Activated CD8-positive, alpha-beta memory T cell treated with anti-CD3 and anti-CD28 coated beads for 1 hour (primary cell): ENCODE measurements at places on chromosomes 4 and X.

DNA sequence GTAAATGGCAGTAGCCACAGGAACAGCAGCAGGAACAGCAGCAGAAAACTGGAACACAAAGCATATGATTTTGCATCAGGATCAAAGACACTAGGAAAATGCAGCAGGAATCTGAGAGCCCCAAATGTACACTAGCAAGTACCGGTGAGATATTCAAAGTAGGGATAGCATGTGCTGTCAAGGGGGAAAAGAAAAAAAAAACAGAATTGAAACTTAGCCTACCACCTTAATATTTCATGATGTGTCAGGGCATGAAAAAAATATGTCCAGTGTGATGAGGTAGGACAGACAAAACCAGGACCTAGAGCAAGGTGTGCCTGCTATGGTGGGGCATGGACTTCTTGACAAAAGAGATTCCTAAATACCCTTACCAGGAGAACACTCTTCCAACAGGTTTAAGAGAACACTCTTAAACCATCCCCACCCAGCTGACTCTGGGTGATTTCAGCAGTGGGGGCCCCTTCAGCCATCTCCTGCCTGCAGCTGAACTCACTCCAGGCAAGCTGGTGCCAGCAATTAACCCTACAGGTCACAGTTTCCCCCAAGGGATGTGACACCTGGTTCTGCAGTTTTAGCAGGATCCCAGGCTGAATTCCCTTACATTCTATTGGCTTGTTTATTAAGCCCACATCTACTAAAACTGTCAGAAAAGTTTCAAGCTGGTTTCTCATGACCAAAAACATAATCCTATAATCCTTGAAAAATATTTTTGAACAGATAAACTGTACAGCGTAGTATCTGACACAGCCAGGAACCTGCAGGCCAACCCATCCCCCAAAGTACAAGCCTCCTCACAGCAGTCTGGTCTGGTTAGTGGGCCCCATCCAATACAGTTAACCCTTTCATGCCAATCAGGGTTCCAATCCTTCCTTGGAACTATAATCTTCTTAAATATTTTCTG, 62.9 kb upstream of the FMR1 start:
- no peak for DNase-seq

DNA sequence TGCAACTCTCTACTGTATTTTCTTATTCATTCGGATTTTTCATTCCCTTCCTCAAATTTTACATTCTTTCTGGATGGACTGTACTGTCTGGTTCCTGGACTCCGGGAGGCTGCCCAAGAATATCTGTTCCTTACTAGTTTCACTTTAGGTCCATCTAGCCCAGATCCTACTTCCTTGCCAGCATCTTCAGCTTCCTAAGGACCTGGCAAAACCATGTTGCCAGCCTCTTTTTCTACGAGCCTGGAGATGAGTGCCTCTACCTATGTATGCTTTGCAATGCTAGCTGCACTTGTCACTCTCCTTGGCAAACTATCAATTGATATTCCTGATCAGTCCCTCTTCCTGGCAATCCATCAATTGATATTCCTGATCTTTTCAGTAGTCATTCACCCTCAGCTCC, 5.6 kb upstream of the LNX1 start:
- no peak for DNase-seq

DNA sequence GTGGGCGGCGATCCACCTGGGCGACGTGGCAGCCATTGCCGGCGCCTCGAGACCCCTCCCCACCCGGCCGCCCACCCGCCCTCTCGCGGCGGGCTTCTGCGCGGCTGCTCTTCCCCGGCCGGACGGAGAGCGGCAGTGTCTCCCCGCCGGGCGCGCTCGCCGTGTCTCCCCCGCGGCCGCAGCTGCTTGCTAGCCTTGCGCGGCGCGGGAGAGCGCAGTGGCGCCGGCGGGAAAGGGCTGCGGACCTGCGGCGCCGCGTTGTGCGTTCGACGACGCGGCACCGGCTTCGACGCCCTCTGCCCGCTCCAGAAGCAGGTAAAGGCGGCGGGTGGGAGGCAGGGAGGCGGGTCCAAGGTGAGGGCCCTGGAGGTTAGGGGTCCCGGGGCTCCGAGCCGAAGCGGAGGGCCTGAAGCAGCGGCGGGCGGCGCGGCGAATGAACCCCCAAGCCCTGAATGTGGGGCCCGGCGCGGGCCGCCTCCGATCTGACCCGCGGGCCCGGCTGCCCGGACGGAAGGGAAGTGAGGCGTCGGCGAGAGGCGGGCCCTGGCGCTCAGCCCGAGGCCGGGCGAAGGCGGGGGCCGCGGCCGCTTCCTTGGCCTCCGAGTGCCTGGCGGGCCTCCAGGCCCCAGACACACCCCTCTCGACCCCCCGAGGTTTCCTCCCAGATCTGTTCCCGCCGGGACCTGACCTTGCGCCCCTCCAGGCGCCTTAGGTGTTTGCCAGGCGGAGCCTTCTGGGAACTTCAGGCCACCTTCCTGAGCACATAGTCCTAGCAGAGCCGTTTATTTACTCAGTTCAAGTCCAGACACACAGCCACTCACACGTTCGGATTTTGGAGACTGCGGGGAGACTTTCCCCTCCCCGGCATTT, at the start of gene N4BP2:
TSS of gene N4BP2 (plus strand) at position 135 of the 870 bp plus-strand sequence. CDS start 40,491 bp downstream, outside the sequence.
- peak; percentile 30 for DNase-seq

GRCh38 chrX:102720237-102721168, at the start of gene GPRASP3:
Gene GPRASP3, plus strand, starts transcription at chrX:102720743. Its CDS starts 28,253 bp downstream, at chrX:102748996.
- DNase-seq = peak; percentile 19

DNA sequence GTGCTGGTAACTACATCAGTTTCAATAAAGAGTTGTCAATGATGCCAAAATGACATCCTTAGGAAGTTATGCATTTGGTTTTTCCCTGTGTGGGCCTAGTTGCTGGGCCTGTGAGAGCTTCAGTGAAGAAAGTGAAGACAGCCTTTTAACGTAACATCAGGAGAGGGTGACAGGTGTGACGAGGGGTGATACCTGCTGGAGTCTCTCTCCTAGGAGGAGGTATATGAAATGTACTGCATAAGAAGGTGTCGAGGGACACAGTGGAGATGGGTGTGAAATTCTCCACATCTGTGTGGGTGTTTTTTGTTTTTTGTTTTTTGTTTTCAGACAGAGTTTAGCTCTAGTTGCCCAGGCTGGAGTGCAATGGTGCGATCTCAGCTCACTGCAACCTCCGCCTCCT, 49.2 kb downstream of the EVC start:
- DNase-seq = no peak

DNA sequence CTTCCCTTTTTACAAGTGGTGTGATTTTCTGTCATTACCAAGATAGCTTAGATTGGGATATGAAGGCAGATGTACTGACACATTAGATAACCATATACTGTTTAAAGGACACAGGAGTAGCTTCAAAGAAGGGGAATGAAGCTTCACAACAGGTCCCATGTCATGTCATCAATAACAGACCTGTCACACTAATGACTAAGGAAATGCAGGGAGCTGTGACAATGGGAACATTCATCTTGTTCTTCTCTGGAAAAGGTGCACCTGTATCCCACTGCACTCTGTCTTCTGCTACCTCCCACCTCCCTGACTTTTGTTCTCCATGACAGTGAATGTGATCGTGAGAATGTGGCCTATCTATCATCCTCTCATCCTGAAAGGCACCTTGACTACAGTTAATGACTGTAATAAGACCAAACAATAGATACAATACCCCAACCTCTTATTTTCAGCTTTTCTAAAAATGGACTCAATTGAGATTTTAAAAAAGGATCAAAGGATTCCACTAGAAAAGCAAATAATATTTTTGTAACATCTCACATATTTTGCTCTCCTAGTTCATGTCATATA, 472.5 kb downstream of the STPG2 start:
- no peak for DNase-seq

DNA sequence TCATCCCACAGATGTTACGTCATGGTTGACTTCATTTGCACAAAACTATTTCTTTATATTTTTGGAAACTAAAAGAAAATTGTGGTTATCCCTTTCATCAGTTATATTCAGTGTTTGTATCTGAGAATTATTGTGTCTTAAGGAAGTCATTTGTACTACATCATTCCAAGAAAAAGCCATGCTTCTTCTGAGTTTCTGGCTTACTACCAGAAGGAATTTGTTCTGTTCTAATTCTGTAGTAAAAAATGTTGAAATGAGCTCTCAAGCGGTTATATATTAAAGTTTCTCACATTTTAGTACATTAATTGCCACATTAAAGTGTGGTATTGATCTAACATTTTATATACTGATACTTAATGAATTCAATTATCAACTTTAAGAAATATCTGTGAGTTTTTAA, 1844.5 kb downstream of the PCDH7 start:
- DNase-seq = no peak

- DNase-seq = no peak
Observed at GRCh38 chrX:11724122-11725017, 33.7 kb upstream of the MSL3 start.

DNA sequence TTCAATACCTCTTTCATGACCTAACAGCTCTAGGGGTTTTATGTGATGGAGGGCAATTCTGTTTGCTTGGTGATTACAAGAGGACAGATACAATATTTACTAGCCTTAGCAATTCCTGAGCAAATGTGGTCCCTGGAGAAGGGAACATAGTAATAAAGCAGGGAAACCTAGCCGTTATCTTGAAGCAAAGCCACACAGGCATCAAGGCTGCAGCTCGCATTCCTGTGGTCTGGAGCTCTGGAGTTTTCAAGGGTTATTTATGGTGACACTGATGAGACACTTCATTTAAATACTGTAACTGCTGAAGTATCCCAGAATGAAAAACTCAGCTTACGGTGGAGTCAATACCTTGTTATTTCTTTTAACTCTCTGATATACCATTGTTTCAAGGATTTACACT, 66.8 kb downstream of the AFF2 start:
- no peak for DNase-seq

GRCh38 chrX:39681885-39682284, 415.9 kb downstream of the BCOR start:
- DNase-seq = no peak

- DNase-seq = no peak
Observed at GRCh38 chrX:91434351-91435168, at the start of gene PABPC5. Gene PABPC5, plus strand, starts transcription at chrX:91434839. Its CDS starts 739 bp downstream, at chrX:91435578.

DNA sequence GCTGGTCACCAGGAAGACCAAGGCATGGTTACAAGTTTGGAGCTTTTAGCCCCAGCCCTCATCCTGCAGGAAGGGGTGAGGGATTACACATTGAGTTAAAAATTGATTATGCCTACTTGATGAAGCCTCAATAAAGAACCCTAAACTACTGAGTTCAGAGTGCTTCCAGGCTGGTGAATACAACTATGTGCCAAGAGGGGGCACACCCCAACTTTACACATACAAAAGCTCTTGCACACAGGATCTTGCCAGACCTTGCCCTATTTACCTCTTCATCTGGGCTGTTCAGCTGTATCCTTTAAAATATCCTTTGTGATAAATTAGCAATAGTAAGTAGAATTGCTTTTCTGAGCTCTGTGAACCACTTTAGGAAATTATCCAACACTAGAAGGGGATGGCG, 489.3 kb downstream of the INPP4B start:
- no peak for DNase-seq

- DNase-seq = no peak
Observed at GRCh38 chrX:69396916-69397315, 107.2 kb upstream of the NALF2 start.

GRCh38 chr4:44872246-44872645, 145.9 kb upstream of the GNPDA2 start:
- DNase-seq = no peak

DNA sequence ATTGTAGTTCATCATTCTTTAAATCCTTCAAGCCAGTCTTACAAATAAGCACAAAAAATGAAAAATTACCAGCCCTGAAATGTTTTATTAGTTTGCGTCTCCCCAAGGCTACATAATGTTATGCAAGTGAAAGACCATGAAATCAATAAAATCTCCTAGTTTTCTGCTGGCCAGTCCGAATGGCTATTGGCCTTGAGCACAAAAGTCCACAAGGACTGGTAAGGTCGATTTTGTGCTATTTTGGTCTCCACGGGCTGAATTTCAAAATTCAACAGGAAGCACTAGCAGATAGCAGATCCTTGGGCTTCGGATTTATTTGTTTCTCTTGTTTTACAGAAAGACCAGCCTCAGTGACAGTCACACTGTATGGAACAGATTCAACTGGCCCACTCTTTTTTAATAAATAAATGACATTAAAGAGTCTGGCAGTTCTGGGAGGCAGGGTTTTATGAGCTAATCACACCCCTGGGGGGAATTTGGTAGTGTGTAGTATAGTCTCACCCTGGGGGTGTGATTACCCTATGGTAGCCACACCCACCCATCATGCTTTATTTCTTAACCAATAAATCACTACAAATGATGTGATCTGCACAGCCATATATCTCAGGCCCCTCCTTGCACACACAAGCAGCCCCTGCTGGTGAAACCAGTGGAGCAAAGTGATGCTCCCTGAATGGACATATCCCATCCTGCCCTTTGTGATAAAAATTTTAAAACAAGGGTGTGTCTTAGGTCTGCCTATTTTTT, 51.1 kb upstream of the TMEM33 start:
- DNase-seq = no peak

DNA sequence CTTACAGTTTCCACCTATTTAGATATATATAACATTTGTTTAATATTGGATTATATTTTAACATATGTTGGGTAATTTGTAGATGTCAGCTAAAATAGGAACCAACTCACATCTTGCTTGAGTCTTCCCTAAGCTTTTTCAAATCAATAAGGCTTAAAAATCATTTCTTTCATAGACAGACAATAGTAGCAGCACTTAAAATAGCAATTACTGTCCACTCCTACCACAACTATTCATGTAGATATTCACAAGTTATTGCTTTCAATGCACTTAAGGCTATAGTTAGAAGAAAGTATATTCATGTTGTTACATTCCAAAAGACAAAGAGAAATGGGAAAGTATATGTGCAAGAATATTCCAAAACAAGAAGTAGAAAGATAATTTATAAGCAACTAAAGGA, 71.2 kb downstream of the YIPF7 start:
- DNase-seq = no peak

- no peak for DNase-seq
Observed at GRCh38 chrX:3636803-3637202, 76.6 kb downstream of the PRKX start.

GRCh38 chr4:80172203-80172602, 25.1 kb upstream of the PRDM8 start:
- DNase-seq = no peak

- DNase-seq = no peak
Observed at GRCh38 chrX:39518476-39519029, 579.2 kb downstream of the BCOR start.

DNA sequence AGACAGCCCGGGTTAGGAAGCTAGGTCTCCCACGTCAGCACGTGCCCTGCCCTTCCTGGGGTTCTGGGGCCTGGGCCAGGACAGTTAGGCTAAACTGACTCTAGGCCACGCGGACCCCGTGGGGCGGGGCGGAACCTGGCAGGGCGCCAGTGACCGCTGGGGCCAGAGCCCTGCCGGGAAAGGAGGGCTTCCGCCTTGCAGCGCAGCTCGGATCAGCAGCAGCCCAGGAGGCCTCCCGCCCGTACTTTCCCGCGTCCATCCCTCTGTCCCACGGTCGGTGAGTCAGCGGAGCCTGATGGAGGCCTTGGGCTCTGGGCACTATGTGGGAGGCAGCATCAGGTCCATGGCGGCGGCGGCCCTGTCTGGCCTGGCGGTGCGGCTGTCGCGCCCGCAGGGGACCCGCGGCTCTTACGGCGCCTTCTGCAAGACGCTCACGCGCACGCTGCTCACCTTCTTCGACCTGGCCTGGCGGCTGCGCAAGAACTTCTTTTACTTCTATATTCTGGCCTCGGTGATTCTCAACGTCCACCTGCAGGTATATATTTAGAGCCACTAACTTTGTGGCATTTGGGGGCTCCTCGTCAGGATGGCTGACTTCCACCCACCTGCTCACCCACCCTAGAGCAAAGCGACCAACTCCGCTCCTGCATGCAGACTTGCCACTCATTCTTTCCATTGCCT, at the start of gene SMIM10:
TSS of gene SMIM10 (plus strand) at position 191 of the 681 bp plus-strand sequence. CDS start at position 296, 105 bp downstream.
- DNase-seq = no peak
